ENCODE measurements at places on chromosomes 5 and 9.

- DNase-seq: no peak
These were observed 587.0 kb upstream of the ADAMTS16 start for GRCh38 chr5:4553130-4553529.

- DNase-seq: no peak
These were observed 4.6 kb downstream of the TLX3 start for GRCh38 chr5:171313481-171314206.

DNA sequence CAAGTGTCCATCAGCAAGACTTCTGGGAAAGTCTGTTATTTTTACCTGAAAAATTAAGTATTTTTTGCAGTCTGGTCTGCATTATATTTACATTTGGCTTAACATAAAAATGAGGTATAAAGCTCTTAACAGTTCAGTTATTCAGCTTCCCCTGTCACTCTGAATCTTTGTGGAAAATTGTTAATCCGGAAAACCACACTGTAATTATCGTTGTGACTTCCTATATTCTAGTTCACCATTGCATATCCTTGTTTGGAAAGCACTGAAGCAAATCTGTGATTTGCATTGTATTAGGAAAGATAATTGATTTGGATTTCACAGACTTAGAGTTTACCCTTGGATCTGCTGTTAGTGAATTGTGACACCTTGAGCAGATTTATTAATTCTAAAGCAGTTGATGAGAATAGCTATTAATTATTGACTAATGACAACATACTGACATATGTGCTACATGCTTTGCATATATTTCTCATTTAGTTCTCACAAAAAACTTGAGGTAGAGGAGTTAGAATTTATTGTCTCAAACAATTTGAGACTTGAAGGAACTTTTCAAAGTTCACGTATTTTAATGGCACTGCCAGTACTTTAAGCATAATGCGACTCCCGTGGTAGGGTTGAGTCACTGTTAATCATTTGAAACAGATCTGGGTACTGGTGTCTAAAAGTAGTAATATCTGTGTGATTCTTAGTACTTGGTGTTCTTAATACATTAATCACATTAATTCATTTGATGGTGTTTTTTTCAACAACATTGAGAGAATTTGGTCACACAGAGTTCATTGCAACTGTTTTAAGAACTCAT is 71.8 kb upstream of the LRRC70 start:
- no peak for DNase-seq

DNA sequence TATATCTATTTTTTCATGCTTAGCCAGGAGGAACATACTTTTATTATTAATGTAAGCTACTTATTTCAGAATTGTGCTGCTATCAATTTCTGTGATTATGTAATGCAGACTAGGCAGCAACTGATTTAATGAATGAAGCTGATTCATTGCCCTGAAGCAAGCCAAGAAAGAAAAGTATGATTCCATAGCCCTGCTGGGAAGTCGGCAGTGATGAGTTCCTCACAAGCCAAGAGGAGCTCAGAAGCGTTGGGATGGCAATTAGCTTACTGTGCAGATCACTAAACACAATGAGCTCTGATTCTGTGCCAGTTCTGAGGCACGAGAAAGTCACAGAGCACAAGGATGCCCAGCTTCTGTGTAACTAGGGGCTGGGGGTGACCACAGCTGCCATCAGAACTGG is 254.3 kb upstream of the KLF9 start:
- DNase-seq: no peak

- no peak for DNase-seq
These were observed 109.3 kb upstream of the FCN2 start for GRCh38 chr9:134770972-134771971.

GRCh38 chr9:116116393-116116792 is 37.2 kb upstream of the PAPPA start:
- DNase-seq: no peak

DNA sequence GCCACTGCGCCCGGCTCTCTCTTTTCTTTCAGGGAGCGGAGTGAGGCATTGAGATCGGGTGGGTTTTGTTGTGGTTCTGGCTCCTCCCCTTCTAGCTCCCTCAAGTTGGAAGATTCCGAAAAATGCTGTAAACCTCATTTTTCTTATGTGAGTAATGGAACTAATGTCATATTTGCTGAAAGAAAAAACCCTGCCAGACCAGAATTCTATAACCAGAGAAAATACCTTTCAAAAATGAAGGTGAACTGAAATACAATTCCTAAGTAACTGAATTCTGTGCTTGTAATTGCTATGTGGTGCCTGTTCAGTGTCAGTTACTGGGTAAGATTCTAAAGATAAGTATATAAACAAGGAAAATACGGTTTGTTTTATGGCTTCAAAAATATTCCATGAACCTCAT is 30.9 kb upstream of the CDK20 start:
- DNase-seq: peak; percentile 45
